Cortex of kidney (tissue), 1 donor: ENCODE measurements at places on chromosomes 4 and X.

DNA sequence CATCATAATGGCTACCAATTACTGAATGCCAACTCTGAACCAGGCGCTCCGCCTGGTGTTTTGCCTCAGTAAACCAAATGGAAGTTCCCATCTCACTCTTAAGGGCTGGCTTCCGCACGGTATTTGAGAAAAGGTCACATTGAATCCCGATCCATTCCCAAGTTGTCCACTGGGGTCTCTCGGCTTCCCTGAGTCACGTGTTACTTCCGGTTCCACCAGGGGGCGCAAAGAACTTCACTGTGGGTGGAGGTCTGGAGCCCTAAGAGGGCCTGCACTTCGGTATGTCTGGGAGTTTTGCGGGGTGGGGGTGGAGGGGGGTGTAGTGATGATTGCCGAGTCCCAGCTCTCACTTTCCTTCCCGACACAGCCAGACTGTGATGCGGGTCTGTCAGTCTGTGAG lies 13.4 kb upstream of the NHS start:
- no peak for DNase-seq

DNA sequence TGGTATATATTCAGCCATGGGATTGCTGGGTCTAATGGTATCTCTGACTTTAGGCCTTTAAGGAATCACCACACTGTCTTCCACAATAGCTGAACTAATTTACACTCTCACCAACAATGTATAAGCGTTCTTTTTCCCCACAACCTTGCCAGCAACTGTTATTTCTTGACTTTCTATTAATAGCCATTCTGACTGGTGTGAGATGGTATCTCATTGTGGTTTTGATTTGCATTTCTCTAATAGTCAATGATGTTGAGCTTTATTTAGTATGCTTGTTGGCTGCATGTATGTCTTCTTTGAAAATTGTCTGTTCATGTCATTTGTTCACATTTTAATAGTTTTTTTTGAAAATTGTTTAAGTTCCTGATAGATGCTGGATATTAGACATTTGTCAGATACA lies 235.2 kb downstream of the HEPH start:
- DNase-seq = no peak

DNA sequence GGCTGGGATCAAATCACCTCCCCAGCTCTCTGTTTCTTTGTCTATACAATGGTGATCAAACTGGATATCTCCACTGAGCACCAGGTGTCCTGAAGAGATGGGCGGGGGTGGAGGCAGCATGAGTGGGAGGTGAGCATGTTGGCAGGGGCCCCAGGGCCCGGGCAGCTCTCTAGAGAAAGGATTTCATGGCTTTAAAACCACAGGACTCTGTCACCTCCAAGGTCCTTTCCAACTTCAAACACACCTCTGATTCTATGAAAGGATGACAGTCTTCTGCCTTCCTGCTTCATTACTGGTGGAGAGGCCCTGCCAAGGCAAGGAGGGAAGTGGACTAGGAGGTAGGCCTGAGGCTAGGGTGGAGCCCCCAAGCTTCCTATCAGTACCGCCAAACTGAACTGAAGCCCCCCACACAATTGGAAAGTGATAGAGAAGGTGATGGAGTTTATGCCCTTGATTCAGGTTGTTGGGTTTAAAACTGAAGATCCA lies 38.6 kb downstream of the TRIM2 start:
- DNase-seq = no peak

DNA sequence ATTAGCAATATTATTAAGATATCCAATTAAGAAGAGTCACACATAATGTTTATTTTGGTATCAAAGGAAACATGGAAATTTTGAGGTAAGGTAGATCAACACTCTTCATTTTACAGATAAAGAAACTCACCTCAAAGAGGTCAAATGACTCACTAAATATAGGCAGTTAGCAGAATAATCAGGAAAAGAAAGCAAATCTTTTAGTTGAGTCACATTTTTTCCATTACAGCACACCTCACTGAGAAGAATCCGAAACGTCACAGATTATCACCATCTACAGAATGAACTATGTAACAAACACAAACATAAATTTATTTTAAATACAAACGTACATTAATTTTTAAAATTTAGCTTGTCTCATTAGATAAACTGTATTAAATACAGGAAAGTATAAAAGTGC lies 70.1 kb downstream of the TMEM47 start:
- DNase-seq = no peak

DNA sequence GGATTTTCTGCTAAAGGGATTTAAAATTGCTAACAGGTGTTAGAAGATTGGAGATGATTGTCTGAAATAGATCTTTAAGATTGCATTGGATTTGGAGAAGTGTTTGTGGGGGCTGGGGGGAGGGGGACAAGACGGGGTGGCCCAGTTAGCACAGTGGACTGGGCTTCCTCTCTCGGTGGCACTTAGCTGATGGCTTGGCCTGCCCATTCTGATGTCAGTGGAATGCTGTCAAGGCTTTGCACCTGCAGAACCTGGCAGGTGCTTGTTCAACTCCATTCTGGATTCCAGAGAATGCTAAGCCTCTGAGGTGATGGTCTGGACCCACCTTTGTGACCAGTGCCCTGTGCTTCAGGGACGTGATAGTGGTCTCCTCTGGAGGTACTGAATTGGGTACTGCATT lies 43.7 kb downstream of the ADD1 start:
- DNase-seq = no peak

- no peak for DNase-seq
Observed at GRCh38 chr4:6688879-6689505, 4.7 kb upstream of the S100P start.

DNA sequence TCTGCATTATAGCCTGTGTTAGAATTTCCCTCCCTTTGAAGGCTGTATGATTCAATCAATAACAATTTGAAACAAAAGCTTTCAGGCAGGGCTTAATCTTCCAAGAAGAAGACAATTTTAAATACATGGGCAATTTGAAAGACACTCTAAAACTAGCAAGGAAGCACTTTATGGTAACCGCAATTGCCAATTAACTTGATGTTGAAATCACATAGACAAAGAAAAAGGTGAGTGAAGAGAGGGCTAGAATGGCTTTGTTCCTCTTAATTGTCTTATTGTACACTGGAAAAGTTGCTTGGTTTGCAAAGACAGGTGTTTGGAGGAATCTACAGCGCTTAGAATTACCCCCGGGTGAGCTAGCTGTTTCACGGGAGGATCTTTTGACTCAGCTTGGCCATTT lies 74.4 kb upstream of the PRKX start:
- no peak for DNase-seq

DNA sequence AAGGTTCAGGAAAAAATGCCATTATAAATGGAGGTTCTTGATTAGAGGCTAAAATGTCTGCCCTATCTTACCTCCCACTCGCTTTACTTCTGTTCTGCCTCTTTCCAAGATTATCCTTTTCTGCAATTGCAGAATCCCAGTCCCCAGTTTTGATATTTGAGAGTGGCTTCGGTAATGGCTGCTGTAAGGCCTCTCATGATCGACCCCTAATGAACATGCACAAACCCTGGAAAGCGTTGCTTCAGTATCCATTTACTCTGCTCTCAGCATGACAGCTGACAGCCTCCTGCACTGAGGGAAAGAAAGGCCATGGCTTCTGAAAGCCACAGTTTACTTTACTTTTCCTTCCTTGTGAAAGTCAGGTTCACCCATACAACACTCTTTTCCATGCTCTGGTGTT lies 325.4 kb upstream of the GALNT7 start:
- DNase-seq = no peak

- DNase-seq = no peak
Observed at GRCh38 chrX:110188701-110189558, 129.0 kb downstream of the AMMECR1 start.

DNA sequence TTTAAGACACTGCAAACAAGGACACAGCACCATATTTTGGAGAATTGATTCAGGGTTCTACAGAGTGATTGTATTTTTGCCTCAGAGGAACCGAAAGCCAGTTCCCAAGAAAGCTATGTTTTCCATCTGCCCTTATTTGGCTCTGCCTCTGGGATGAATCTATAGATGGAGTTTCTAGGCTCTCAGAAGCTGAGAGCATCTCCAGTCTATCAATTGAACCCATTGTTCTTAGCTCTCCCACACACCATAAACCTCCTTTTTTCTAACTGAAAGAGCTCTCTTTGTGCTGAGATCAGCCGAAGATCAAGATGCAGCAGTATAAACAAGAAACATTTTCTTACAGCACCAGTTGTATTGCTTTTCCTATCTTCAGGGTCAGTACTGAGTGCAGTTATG lies 16.9 kb downstream of the PLP1 start:
- DNase-seq = no peak

DNA sequence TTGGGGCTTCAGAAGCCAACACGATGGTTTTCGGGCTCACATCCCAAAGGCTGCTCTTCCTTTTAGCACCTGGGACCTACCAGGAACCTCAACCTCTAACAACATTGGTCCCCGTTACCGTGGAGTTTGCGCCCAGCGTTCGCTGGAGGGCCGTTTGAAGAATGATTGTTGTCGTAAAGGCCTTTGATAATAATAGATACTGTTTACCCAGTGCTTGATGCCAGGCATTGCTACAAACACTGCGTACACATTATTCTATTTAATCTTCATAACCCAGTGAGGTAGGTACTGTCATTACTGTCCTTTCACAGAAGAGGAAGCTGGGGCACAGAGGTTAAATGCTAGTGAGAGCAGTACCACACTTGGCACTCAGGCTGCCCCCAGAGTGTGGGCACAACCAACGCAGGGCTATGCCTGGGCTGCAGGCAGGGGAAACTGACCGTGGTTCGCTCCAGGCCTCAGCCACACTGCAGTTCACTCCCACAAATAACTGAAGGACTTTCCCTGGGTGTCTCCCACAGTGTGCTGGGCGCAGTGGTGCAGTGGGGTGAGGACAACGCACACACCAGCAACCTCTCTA lies 1.0 kb upstream of the ACSL1 start:
- no peak for DNase-seq

GRCh38 chrX:32514986-32515385 lies 696.4 kb downstream of the DMD start:
- no peak for DNase-seq

GRCh38 chrX:103253608-103254007 lies 1.3 kb downstream of the TCEAL8 start:
- no peak for DNase-seq

GRCh38 chr4:176439611-176440010 lies 119.8 kb downstream of the SPCS3 start:
- DNase-seq = no peak

DNA sequence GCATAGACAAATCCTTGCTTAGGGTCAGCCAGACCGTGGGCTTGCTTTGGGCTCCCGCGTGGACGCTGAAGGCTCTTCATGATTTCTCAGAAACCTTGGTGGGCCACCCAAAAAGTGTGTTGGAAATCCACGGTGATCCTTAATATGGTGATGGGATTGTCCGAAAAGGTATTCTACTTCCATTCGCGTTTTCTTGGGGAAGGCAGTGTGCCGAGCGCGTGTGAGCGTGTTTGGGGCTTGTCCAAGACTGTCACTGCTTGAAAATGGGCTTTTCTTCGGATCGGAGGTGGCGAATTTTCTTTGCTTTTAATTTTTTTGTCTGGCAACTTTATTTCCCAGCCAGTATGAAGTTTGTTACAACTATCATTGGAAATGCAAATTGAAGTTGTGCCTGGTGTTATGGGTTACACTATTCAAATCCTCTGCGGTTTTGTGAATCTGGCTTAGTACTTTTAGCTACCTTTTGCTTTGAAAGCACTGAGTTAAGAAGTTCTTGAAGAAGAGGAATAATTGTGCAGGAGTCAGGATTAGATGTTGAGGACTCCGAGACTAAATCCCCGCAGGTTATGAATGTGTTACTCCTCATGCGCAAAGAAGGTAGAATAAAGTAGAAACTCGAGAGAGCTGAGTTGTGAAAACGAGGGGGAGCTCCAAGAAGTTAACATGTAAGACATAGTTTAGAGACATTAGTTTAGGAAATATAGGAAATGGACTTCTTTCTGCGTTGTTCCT lies 3.2 kb downstream of the SPRY1 start:
- DNase-seq = no peak

- DNase-seq = no peak
Observed at GRCh38 chr4:93403571-93403970, 425.0 kb upstream of the ATOH1 start.

GRCh38 chr4:127491571-127491970 lies 141.2 kb upstream of the INTU start:
- DNase-seq = no peak

DNA sequence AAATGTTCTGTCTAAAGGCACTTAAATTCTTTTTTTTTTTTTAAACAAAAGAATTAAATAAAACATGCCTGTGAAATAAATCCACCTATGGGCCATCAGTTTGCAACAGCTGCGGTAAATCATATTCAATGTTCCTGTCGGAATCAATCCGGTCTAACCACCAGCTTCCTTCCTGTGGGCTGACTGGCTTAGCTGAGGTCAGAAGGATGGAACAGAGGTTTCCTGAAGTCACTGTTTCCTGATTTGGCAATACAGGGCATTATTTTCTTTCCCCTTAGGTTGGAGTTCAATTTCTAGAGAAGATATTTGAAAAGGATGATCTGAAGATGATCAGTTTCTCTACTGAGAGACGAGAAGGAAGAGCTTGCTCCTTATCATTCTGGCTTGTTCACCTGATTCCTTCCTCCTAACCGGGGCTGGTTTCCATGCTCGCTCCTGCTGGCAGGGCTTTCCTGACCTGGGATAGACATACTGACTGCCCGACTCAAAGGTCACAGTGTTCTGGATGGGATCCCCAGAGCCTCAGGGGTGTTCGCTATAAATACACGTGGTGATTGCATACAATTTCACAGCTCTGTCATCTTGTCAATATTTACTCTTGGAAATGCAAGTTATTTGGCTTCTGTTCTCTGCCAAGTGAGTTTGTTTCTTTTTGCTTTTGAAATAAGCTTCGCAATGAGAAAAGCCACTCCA lies 21.7 kb downstream of the PDLIM3 start:
- no peak for DNase-seq

DNA sequence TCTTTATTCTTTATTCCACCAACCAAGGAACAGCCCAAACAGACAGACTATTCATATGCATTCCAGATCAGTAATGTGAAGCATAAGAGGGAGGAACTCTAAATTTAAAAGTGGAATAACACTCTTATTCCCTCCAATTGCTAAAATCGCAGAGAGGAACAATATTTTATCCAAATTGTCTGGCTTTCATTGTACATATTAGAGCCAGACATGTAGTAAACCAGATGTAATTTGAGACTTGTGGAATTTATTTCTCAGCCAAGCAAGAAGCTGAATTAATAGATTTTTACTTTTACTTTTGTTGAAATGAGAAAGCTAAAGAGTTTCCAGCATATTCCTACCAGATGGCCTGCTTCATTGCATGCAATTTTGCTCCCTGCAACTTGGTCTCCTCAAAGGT lies 674.6 kb upstream of the SLIT2 start:
- no peak for DNase-seq

DNA sequence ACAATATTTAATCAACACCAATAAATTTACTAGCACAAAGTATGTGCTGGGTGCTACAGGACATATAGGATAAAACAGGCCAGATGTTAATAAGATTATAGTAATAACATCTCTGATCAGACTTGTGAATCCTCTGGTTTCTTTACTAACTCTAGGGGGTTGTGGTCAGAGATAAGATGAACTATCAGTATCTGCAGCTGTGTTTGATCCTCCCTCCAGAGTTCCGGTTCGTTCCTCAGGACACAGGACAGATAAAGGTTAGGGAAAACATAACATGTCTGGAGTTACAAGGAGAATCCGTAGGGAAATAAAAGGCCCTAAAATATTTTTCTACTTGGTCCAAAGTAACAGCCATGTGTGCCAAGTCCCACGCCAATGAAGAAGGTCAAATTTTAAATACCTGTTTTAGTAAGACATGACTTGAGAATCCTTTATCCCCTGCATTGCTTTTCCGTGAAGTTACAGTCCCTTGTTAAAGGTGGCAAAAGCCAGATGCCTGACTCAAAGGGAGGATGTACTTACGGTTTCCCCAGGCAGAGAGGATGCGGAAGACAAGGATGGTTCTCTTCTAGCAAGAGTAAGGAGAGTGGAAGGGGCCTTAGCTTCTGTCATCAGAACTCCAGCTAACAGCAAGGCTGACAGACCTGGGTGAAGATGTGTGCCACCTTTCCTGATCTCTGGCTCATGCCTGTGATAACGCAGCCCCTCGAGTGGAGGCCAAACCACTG lies 44.4 kb downstream of the KIAA0232 start:
- no peak for DNase-seq
